ENCODE measurements at places on chromosomes 12 and 14.

- no peak for DNase-seq
These were observed 3.9 kb upstream of the TSHR start for GRCh38 chr14:80951491-80951890.

GRCh38 chr12:32918890-32919801 is 22.6 kb upstream of the PKP2 start:
- peak; percentile 21 for DNase-seq

- DNase-seq: peak; percentile 16
These were observed 109.1 kb downstream of the DYRK2 start for GRCh38 chr12:67757651-67758050.

DNA sequence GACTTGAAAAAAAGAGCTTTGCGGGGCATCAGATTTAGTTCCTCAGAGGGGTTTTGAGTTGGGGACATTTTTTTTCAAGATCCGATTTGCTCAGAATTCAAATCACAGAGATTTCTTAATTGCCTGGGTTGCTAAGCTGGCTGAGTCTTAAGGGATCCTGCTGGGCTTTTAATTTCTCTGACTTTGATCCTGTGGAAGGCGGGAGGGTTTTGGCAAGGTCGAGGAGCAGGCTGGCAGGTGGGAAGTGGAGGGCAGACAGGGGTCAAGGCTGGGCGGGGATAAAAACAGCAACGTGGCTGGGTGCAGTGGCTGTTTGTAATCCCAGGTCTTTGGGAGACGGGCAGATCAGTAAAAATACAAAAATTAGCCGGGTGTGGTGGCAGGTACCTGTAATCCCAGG is 33.5 kb upstream of the CCDC63 start:
- peak; percentile 46 for DNase-seq

DNA sequence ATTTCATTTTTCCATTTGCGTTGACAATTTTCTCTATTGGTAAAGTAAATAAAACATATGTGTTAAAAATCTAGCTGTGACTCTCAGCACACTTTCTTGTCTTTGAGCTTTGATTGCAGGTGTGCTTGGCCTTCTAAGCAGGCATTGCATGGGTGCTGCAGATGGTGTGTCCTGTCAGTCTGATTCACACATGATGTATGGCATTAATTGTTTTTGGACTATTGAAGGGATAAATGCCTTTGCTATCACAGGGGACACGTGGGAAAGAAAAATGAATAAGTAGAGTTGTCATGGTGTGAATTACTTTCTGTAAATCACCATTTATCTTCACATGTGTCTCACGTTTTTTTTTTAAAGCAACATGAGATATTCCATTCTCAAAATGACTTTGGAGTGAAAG is 211.3 kb upstream of the NAV3 start:
- DNase-seq: no peak

- peak; percentile 54 for DNase-seq
These were observed 18.6 kb downstream of the PRORP start for GRCh38 chr14:35140718-35141581.

DNA sequence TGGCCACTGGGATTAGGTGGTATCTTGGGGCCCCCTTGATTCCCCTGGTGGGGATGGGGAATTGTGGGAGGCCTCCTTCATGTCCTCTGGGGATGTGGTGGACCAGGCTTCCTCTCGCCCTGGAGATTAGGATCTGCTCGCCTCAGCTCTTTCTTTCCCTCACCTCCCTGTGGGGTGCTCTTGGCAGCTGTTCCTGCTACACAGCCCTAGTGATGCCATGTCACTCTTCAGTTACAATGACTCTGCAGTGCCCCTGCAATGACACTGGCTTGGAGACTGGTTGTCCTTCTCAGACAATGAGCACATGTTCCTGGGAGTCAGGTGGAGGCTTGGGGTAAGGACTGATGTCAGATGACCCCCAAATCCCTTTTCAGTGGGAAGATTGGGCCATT is 83.9 kb downstream of the ADCK1 start:
- no peak for DNase-seq

GRCh38 chr14:33682760-33683159 is 268.1 kb downstream of the EGLN3 start:
- DNase-seq: no peak

DNA sequence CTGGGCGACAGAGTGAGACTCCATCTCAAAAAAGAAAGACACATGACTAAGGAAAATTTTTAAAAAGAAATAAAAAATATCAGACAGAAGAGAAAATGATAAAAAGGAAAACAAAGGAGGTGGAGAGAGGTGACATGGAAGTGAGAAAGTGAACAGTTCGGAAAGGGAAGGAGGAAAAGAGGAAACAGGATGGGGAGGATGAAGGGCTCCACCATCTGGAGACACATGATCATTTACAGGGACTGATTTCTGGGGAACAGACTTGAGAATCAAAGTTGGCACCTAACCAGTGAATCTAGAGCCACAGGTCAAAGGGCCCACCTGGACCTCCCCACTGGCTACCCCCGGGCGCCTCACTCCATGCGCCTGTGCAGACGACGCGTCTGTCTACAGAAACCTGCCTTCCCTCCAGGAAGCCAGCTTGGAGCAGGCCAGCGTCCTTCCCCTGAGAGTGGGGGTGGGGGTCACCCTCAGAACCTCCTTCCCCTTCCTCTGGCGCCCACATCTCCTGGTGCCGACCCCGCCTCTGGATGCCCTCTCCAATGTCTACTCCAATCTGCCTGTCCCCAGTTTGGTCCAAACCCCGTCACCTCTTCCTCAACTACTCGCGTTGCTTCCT is 60.5 kb downstream of the AMN start:
- no peak for DNase-seq

- DNase-seq: no peak
These were observed 204.3 kb downstream of the PPM1H start for GRCh38 chr12:62730649-62731048.

GRCh38 chr14:100328495-100329163 is 5.5 kb downstream of the SLC25A47 start:
- no peak for DNase-seq

GRCh38 chr12:130761537-130762318 is 45.6 kb upstream of the RIMBP2 start:
- DNase-seq: peak; percentile 69

GRCh38 chr14:102668291-102668873 is 75.9 kb downstream of the RCOR1 start:
- DNase-seq: no peak

- peak; percentile 69 for DNase-seq
These were observed 811 bp downstream of the TMCC3 start for GRCh38 chr12:94649349-94650142.

GRCh38 chr12:119258556-119258955 is 76.0 kb upstream of the CCDC60 start:
- peak; percentile 88 for DNase-seq

- no peak for DNase-seq
These were observed 9.2 kb upstream of the PPP1R13B start for GRCh38 chr14:103856607-103857006.

GRCh38 chr12:15706010-15706676 is 83.0 kb downstream of the EPS8 start:
- no peak for DNase-seq

GRCh38 chr14:61927520-61927919 is 165.3 kb downstream of the SNAPC1 start:
- DNase-seq: peak; percentile 24

DNA sequence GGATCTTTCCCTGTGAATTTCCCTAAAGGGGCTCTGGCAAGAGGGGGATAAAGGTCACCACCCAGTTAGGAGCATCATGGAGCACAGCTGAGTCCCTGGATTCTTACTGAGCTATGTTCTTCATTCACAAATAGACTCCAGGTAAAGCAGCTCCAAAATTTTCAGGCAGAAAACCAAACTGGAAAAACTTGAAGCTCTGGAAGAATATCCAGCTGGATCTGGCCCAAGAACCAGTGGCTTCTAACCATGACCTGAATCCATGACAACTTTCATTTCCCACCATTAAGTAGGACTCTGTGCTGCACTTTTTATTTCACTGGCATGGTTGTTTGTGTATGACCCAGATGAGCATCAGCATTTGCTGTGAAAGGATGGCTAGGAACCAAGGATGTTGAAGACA is 180.4 kb upstream of the FKBP4 start:
- DNase-seq: no peak

- DNase-seq: no peak
These were observed 40.9 kb downstream of the FBRSL1 start for GRCh38 chr12:132530851-132531250.

DNA sequence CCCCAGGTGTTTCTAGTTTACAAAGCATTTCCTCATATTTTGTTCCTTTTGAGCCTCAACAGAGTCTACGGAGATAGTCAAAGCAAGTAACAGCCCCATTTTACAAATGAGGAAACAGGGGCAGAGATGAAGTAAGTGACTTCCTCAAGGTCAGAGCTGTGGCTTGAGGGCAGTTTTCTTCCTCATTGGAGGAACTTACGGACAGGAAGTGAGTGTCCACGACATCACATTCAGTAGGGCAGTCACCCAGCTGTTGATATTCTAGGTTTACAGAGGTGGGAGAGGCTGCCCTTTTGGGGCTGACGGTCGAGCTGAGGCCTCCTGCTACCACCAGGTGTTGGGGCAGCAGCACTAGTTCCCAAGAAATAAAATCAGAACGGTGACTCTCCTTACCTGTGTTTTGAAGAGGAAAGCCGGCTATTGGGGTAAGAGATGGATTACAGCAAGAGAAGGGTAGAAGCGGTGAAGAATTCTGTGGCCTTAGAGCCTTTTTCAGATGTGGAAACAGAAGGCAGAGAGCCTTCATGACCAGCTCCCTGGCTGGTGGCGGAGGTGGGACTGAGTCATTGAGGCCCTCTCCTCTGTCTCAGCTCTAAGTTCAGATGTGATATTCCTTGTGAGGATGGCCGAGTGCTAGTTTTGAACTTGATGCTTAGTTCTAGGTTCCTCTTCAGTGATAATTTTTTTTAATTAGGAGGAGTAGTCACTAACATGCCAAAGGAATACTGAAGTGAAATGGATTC is 41.7 kb downstream of the SUSD6 start:
- DNase-seq: no peak

- no peak for DNase-seq
These were observed 137.3 kb downstream of the SNAPC1 start for GRCh38 chr14:61899497-61899896.

DNA sequence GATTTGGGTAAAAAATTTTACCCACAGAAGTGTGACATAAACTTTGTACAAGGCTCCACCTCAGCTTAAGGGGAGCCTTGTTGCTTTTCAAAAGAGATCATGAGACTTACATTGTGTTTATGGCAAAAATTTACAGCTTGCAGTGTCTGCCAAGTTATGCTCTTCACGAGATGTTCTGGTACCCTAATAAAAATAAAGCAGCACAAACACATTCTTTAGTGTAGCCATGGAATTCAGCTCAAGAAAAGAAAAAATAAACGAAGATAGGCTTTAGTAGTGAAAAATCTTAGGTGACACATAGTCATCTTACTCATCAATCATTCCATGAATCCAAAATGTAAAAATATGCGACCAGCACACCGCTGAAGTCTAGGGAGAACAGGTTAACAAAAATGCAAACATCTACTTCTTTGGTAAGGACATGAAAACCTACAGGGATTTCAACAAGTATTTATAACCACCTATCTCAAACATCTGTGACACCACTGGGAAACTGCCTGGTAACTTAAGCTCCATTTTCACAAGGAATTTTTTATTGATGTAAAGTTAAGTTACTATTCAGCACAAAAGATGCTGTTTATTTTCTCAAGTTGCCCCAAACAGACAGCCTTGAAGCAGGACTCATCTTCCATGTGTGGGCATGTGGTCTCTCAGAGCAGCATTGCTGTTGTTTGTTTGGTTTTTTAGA is 32.9 kb downstream of the DMAC2L start:
- no peak for DNase-seq

- no peak for DNase-seq
These were observed 150.3 kb upstream of the PTPRQ start for GRCh38 chr12:80293759-80294158.

DNA sequence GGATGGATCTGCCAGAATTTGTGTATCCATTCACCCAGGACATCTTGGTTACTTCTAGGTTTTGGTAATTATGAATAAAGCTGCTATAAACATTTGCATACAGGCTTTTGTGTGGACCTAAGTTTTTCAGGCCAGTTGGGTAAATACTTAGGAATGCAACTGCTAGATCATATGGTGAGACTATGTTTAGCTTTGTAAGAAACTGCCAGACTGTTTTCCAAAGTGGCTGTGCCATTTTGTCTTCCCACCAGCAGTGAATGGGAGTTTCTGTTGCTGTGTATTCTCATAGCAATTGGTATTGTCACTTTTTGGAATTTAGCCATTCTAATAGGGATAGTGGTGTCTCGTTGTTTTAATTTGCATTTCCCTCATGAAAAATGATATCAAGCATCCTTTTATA is 133.0 kb downstream of the KIF26A start:
- DNase-seq: no peak

Measured in NCI-H524 (cell line).